NCI-H69 (cell line): ENCODE measurements at places on chromosomes 5 and 9.

DNA sequence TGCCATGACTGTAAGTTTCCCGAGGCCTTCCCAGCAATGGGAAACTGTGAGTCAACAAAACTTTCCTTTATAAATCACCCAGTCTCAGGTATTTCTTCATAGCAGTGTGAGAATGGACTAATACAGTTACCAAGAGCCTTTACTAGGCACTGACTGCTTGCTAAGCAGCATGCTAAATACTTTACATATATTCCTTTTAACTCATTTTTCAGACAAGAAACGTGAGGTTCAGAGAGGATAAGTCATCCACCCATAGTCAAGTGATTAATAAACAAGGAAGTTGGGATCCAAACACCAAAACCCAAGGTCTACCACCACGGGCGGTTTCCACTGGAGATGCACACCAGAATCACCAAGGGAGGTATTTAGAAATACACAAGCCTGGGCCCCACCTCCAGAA lies 50.8 kb downstream of the GABBR2 start:
- no peak for DNase-seq

DNA sequence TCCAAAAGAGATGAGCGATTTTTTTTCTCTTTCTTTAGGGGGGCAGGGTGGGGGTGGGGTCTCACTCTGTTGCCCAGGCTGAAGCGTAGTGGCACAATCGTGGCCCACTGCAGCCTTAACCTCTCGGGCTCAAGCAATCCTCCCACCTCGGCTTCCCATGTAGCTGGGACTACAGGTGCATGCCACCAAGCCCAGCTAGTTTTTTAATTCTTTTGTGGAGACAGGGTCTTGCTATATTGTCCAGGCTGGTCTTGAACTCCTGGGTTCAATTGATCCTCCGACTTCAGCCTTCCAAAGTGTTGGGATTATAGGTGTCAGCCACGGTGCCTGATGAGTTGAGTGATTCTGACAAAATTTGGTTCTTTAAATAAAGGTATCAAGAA lies 127.0 kb downstream of the ARRDC3 start:
- no peak for DNase-seq

GRCh38 chr5:65925044-65925600 lies 1.3 kb upstream of the ERBIN start:
- peak; percentile 88 for DNase-seq

GRCh38 chr5:34001241-34001841 lies 6.5 kb downstream of the AMACR start:
- DNase-seq: peak; percentile 99

- peak; percentile 43 for DNase-seq
Observed at GRCh38 chr5:85334-85995, 6.5 kb upstream of the PLEKHG4B start.

DNA sequence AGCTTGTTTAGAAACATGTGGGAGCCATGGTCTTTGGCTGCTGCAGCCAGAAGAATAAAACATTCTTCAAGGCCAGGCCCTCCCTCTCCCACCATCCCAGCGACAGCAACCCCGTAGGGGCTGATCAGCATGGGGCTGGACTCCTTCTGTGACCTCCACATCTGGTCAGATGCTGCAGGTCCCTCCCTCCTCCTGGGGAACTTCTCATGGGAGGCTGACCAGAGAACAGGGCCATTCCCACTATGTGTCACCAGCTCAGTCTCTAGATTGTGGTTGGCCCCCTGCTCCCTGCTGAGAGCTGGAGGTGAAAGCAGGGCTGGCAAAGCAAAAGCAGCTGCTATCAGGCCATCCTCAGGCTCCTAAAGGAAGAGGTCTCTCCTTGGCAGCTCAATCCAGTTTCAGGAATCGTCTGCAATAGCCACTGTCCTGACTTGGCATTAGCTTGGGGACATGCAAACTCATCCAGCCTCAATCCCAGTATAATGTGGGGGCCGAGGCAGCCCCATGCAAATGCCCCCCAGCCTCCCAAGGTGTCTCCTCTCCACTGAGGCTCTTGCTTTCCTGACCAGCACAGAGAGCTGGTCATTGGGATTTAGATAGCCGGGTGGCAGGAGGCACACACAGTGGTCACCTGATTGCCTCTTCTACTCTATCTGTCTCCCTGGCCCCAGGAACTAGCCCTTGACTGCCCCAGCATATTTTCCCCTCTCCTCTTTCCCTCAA lies 81.5 kb downstream of the NRG2 start:
- DNase-seq: no peak

DNA sequence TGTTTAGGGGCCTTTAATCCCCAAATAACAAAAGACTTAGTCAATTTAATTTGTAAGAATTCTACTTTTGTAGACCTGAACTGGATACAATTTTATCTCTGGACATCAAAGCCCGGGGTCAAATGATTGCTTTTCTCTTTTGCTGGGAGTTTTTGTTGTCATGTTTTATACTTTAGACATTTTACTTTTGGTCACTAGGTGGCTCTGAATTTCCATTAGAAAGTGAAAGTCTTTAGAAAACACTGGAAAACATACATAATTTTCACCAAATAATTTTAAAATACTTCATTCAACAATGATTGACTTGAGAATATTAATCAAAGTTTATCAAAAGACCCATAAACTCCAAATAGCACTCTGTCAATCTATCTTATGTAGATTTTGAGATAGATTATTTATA lies 2.8 kb upstream of the PCA3 start:
- DNase-seq: peak; percentile 22

- no peak for DNase-seq
Observed at GRCh38 chr9:96494215-96494800, 44.3 kb downstream of the HABP4 start.

- DNase-seq: peak; percentile 51
Observed at GRCh38 chr5:107794741-107795140, 124.0 kb upstream of the EFNA5 start.

- peak; percentile 29 for DNase-seq
Observed at GRCh38 chr9:132014218-132014805, 65.4 kb downstream of the MED27 start.

GRCh38 chr9:68428481-68428880 lies 72.1 kb downstream of the PGM5 start:
- DNase-seq: no peak

DNA sequence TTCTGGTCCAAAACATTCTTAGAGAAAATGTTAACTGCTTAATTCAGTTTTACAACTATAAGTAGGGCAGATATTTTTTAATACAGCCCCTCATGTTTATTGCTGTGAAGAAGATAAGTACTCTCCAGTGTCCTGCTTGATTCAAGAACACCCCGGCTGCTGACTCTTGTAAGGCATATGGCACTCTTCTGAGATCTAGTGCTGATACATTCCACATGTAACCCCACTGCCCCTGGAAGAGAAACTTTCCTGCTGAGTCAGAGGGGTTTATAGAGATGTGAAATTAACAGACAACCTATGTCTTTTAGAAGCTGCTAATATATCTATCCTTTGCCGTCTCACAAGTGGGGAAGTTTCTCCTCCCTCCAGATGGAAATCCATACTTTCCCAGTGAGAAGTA lies 1.0 kb upstream of the MINAR2 start:
- no peak for DNase-seq

GRCh38 chr5:83509540-83509939 lies 38.0 kb downstream of the VCAN start:
- DNase-seq: peak; percentile 90

DNA sequence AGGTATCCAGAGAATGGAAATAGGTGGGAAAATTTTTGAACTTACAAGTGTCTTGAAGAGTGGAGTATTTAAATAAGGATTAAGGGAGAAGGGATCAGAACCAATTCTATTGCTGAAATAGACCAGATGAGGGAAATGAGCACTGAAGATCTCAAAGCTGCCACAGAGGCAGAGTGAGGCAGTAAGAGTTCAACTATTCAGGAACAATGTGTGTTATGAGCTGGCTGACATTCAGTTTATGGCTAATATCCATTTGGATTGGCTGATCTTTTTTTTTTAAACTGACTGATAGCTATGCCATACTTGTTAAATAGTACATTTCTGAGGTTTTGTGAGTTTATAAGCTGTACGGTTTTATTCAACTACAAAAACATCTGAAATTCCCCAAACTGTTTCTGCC lies 95.3 kb upstream of the GNA14 start:
- no peak for DNase-seq

DNA sequence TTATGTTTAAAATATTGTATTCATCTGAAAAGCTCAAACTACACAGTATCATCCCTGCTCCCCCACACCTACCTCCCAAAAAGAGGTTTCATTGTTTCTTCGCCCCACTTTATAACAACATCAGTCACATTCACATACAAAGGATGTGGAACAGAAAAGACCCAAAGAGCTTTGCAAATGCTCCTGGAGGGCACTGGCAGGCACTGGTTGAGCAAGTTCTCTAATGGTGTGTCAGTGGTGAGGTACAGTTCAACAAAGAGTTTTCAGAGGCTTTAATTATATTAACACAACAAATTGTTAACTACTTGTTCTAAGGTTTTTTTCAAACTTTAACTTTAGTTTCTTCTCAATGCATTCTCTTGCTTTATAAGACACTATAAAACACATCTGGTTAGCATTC lies 54.1 kb upstream of the ECM2 start:
- DNase-seq: no peak

- no peak for DNase-seq
Observed at GRCh38 chr5:170923910-170924620, 62.2 kb downstream of the RANBP17 start.

DNA sequence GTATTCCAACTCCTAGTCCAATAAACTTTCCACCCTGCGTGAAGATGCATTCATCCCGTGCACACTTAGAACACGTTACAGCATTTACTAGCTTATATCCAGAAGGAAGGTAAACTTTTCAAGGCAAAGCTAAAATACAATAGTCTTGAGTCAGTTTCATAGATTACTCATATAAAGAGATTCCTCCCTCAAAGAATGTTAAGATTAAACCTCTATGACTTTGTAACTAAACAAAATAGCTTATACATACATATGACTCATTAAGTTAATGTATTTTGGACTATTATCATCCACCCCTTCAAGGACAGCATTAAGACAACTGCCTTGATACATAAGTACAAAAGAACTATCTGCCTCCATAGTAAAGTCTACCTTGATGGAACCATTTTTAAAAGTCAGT lies 36.1 kb downstream of the TLE1 start:
- DNase-seq: no peak

GRCh38 chr5:3041001-3041400 lies 289.5 kb upstream of the IRX2 start:
- DNase-seq: no peak

- peak; percentile 78 for DNase-seq
Observed at GRCh38 chr5:157575381-157576020, at the start of gene ADAM19. TSS of gene ADAM19 (minus strand) at chr5:157575775. CDS start at chr5:157575696, 79 bp downstream.

DNA sequence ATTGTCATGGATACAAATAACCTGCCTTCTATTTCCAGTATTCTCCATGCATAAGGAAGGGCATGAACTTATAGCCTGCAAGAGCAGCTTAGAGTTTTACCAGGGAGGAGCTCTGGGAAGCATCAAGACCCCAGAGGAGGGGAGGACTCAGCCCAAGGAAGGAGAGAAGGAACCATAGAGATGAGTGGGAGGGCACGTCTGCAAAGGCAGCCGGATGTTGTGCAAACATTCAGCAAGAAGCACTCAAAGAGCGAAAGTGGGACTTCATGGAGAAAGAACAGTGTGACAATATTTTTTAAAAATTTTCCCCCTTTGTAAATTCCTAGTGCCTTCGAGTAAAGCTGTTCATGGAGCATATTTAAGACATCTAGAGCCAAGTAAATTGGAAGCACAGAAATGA lies 270.1 kb upstream of the PTGER4 start:
- DNase-seq: no peak

GRCh38 chr9:134174073-134174449 lies 9.7 kb upstream of the RNU6ATAC start:
- no peak for DNase-seq

GRCh38 chr9:6672118-6672517 lies 26.6 kb upstream of the GLDC start:
- no peak for DNase-seq
